ENCODE measurements at places on chromosomes 13 and 19. TPM values are rescaled to one million over a fixed set of nuclear protein-coding genes. Genes with fewer than 3 reads are reported as not detected.
A peak's percentile ranks its signal among the peaks of the same experiment; 100 is the strongest.

GRCh38 chr19:35843676-35844481, 8.4 kb downstream of the NPHS1 start:
- H3K4me1 ChIP-seq: peaks cover 14% of the 10 kb centered on the region
- no peak overlapping the region for H3K4me3 ChIP-seq
- H3K27ac ChIP-seq: no peak overlapping the region

GRCh38 chr13:48775804-48776203, 122.1 kb downstream of the CYSLTR2 start:
- DNase-seq: no peak
- no peaks in the 10 kb centered on the region for H3K4me1 ChIP-seq
- H3K36me3 ChIP-seq: no peaks in the 10 kb centered on the region
- peaks cover 17% of the 10 kb centered on the region for H3K27me3 ChIP-seq

GRCh38 chr13:73138276-73138637, 79.5 kb downstream of the KLF5 start:
- H3K4me3 ChIP-seq: no peak overlapping the region
- no peak for DNase-seq
- no peak overlapping the region for H3K27ac ChIP-seq

- H3K27me3 ChIP-seq: no peaks in the 10 kb centered on the region
- H3K27ac ChIP-seq: no peak overlapping the region
- no peaks in the 10 kb centered on the region for H3K36me3 ChIP-seq
These were observed 547.0 kb upstream of the SLITRK5 start for GRCh38 chr13:87123987-87124784.

DNA sequence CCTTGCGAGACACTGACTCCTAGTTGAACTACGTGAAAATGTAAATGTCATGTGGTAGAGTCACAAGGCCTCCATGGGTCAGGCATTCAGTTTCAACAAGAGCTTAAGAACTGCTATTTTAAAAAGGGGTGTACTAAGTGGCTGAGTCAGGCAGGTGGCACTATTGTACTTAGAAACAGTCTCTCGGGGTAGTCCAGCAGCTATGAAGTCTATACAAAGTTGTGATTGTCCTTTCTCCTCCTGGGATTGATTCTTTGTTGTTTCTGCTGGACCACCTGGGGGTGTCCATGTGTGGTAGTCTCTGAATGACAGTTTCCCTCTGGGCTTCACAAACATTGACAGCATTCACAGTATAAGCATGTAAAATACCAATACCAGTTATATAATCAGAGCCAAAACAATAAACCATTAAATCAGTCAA, 33.0 kb downstream of the UGGT2 start:
- no peak overlapping the region for H3K27ac ChIP-seq
- no peaks in the 10 kb centered on the region for H3K27me3 ChIP-seq
- DNase-seq: peak; percentile 21
- no peaks in the 10 kb centered on the region for H3K4me1 ChIP-seq
- no peaks in the 10 kb centered on the region for H3K36me3 ChIP-seq

DNA sequence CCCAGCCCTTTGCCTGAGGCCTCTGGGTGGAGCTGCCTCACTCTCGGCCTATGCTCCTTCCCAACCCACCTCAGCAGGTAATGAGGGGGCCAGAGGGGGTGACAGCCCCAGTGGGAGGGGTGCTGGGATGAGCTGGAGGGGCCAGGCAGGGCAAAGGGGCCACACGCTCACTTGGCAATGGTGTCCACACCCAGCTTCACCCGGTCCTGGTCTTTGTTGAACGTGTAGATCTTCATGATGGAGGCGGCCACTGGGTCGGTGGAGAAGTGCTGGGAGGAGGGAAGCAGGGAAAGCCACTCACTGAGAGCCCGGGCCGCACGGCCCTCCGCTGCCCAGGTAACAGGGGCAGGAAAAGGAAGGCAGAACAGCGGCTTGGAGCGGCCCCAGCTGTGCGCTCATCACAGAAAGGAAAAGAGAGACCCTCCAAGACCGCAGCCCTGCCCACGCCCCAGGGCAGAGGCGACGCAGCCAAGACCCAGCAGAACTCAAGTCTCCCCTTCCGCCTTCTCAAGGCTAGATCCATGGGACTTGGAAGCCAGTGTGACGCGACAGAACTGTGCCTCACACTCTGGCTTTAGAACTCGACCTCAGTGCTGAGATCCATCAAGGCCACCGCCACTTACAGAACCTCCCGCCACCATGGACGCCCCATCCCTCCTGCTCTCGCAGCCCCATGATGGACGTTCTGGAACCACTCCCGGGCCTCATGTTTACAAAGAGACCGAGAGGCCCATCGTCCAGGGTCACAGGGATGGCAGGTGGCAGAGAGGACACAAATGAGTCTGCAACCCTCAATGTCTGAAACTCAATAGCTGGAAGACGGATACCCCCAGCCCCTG, 9.2 kb downstream of the UBXN6 start:
- no peaks in the 10 kb centered on the region for H3K27me3 ChIP-seq
- H3K36me3 ChIP-seq: peaks cover 10% of the 10 kb centered on the region
- no peak overlapping the region for H3K27ac ChIP-seq
- no peak overlapping the region for H3K4me3 ChIP-seq
- no peak for DNase-seq

GRCh38 chr19:40724855-40725254, 7.9 kb downstream of the ITPKC start:
- peak overlapping the region; percentile 57 for H3K27ac ChIP-seq
- no peak for DNase-seq
- H3K4me3 ChIP-seq: no peak overlapping the region
- peaks cover 38% of the 10 kb centered on the region for H3K36me3 ChIP-seq
- H3K4me1 ChIP-seq: peaks cover 30% of the 10 kb centered on the region

DNA sequence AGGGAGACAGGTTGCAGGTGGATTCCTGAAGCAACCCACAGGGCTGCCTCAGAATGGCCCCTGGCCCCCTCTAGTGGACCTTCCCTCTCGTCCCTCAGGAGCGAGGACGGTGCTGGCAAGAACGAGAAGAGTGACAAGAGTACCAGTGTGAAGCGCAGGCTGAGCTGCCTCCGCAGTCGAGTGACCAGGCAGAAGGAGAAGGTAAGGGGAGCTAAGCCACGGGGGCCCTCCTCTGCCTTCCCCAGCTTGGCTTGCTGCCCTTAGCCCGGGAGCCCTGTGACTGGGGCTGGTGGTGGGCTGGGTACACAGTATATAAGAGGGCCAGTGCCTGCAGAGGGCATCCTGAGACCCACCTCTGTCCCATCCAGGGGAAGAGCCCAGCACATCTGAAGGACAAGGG, 34.0 kb downstream of the ARHGEF18 start:
- peaks cover 9% of the 10 kb centered on the region for H3K36me3 ChIP-seq
- DNase-seq: no peak
- H3K27me3 ChIP-seq: no peaks in the 10 kb centered on the region
- peak overlapping the region; percentile 34 for H3K27ac ChIP-seq

- H3K27me3 ChIP-seq: peaks cover 45% of the 10 kb centered on the region
- peaks cover 4% of the 10 kb centered on the region for H3K4me1 ChIP-seq
- no peak overlapping the region for H3K27ac ChIP-seq
These were observed 108.0 kb downstream of the KCTD15 start for GRCh38 chr19:33904681-33905080.

DNA sequence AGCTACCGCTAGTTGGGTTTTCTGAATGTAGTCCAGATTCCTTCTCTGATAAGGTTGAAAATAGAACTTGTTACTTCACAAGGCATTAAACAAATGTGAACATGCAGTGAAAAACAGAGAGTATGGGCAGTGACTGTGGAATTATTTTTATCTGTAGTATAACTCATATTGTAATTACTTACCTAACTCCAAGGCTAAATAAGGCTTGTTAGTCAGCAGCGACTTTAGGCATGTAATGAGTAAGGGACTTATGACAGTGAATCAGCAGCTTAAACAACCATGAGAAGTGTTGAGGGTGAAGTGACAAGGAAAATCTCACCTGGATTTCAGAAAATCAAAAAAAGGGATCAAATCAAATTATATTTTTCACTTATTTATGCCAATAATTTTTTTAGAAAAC, 1719.5 kb upstream of the MIR17HG start:
- DNase-seq: no peak
- H3K36me3 ChIP-seq: no peaks in the 10 kb centered on the region
- H3K4me3 ChIP-seq: no peak overlapping the region

DNA sequence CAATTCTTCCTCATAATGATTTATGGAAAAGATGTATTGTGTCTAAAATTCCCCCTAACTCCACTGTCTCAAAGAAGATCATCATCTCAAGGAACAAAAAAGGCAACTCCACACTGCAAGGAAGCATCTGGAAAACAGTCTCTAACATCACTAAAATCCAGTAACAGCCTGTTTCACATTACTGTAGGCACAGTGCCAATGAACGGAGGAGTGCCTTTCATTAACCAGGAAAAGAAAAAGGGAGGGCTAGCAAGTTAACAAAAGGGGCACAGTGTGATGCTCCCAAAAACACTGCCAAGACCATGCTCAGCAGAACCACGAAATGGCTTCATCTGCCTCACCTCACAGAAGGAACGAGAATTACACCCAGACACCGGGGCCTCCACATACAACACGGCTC, 8.5 kb downstream of the TMTC4 start:
- H3K4me1 ChIP-seq: peaks cover 9% of the 10 kb centered on the region
- no peak for DNase-seq
- peaks cover 54% of the 10 kb centered on the region for H3K36me3 ChIP-seq
- H3K27me3 ChIP-seq: no peaks in the 10 kb centered on the region
- no peak overlapping the region for H3K27ac ChIP-seq

GRCh38 chr13:20682061-20682460, 21.4 kb upstream of the IL17D start:
- H3K27me3 ChIP-seq: no peaks in the 10 kb centered on the region
- H3K36me3 ChIP-seq: no peaks in the 10 kb centered on the region
- DNase-seq: no peak
- no peak overlapping the region for H3K27ac ChIP-seq
- no peaks in the 10 kb centered on the region for H3K4me1 ChIP-seq

The ZDHHC20 gene
- 50.9 TPM for total RNA-seq

The XAB2 gene
- total RNA-seq: 54.1 TPM

The NBEA gene
- 0.60 TPM for total RNA-seq

The ZNF443 gene
- 3.2 TPM for total RNA-seq

The RAB20 gene
- 10.3 TPM for total RNA-seq

The NOP53 gene
- 301 TPM for total RNA-seq
